ENCODE measurements at places on chromosomes 3 and 15.

GRCh38 chr3:195809291-195809785 is 2.4 kb downstream of the MUC4 start:
- no peak for DNase-seq

DNA sequence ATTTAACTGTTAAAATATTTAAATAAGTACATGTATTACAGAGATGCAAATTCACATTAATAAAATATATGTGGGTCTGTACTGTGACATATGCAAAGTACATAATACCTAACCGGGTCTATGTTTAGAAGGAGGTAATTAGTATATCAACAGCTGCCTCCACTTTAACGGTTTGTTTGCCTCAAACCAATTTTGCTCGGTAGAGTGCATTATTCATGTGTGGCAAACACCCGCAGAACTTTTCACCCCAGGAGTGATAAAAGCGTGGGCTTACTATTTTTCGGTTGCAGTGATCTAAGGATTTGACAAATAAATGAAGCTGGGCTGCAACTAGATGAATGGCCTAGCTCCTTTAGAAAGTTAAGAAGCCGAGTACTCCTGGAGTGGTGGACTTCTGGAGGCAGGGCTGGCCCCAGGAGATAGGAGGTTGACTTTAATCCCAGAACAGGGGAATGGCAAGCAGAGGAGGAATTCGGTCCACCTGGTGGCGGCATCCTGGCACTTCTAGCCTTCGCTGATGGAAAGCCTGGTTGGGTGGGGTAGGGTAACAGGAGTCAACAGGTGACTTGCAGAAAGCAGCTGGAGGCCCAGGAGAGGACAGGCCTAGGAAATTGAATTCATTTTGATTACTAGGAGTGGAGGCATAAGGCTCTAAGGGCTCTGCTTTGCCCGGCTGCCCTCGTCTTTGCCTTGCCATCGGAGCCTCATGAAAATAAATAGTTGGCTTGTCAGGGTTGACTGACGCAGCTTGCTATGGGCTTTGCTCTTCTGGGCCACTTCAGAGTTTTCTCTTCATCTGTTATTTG is 2.4 kb downstream of the SLCO3A1 start:
- peak; percentile 5 for DNase-seq

- DNase-seq, result peak; percentile 71
Measured at GRCh38 chr3:124818398-124819091, 68.6 kb downstream of the ITGB5 start.

GRCh38 chr3:10312391-10312790 is 8.5 kb downstream of the SEC13 start:
- DNase-seq, result no peak

GRCh38 chr3:131928593-131928992 is 106.2 kb downstream of the CPNE4 start:
- no peak for DNase-seq

- no peak for DNase-seq
Measured at GRCh38 chr15:38486936-38487335, 33.0 kb downstream of the FAM98B start.

- no peak for DNase-seq
Measured at GRCh38 chr3:18217507-18218174, 207.5 kb downstream of the SATB1 start.

DNA sequence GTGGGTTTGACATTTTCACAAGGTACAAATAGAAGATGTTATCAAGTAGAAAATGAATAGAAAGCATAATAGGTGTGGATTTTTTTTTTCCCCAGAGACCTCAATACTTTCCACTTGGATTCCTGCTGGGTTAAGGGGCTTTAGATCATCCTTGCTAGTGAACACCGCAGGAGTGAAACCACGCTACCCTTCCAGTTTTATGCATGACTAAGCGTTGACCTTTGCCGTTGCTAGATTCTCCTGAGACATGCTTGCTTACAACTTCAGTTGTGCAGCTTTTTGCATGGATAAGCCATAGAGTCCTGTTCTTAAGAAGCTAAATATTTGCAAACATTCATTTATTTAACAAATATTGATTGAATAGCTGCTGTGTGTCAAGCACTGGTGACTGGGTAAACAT is 299.7 kb upstream of the LMCD1 start:
- peak; percentile 12 for DNase-seq

- DNase-seq, result no peak
Measured at GRCh38 chr3:41102053-41102556, 97.2 kb upstream of the CTNNB1 start.

DNA sequence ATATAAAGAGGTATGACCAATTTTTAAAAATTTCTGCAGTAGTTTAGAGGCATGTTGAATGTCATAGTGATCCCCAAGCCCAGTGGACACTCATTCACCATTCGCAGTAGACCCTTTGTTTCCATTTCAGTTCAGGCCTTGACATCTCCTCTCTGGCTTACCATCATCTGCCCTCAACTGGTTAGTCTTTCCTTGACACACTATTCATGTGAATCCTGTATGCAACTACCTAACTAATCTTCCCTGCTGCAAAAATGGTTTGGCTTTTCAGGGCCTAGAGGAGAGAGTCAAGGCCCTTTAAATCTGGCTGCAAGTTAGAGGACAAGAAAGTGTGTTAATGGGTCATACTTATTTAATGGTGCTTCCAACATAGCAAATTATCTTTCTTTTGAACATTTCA is 10.9 kb downstream of the APH1B start:
- no peak for DNase-seq

GRCh38 chr15:92629276-92629974 is 26.1 kb downstream of the FAM174B start:
- DNase-seq, result no peak

DNA sequence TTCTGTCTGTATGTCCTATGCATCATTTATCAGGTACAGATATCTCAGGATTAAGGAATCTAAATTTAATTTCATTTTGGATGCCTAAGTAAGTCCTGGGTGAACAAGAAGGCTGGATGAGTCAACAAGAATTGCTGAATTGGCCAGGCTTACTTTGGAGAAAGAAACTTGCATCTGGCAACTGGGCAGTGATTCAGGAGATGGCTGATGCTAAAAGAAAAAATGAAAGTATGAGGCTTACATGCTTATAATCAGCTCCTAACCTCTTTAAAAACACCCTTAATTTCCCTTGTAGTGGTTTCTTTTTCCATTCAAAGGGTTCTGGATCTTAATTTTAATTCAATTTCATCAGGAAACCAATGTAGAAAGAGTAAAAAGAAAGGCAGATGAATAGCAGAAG is 228.8 kb upstream of the PEX5L start:
- DNase-seq, result peak; percentile 75

DNA sequence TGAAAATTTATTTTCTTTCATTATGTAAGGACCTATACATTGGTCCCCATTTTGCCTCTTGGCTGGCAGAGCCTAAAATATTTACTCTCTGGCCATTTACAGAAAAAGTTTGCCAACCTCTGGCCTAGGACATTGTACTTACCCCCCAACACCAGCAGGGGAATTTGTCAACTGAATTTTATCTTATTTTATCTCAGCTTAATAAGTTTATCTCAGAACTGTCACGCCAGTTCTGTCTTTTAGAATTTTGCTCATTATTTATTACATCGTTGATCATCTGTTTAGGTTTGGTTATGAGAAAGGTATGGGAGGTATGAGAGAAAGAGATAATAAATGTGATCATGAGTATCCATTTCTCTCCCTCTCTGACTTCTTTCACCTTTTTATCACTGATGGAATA is 38.3 kb downstream of the CHD2 start:
- peak; percentile 28 for DNase-seq
